ENCODE measurements at places on chromosomes 7 and 10.

DNA sequence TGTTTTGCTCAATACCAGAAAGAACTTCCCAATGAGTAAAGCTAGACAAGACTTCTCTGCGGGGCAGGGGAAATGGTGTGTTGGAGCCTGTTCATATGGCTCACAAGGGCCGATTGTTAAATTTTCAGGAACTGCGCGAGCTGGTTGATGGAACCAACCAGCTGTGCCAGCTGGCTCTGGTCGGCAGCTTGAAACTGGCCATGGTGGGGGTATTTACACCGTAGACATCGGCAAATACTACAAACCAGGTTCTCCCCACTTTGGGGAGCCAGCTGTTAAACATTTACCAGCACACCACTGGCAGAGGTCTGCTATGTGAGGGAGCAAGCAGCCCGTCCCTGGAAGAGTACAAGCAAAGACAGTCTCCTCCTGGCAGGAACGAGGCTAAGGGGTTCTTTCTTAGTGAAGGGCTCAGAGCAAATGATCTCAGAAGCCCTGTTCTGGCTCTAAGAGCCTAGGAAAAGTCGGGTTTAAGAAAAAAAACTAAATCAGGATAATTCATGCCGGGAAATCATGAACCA is 8.8 kb upstream of the ZMIZ1 start:
- DNase-seq, result no peak

- no peak for DNase-seq
Measured at GRCh38 chr7:44958645-44959344, 20.0 kb downstream of the MYO1G start.

DNA sequence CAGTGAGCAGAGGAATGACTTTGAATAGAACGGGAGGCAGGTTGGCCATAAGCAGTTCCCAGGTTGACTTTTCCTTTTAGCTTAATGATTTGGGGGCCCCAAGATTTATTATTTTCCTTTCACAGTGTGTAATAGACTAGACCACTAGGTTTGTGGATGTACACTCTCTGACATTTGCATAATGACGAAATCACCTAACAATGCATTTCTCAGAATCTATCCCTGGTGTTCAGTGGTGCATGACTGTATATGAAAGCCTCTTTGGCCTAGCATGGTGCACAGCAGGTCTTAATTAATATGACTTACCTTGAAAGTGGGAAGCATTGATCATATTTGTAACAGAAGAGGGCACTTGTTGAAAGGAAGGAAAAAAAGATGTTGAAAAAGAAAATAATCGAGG is 761.9 kb downstream of the TYW1 start:
- DNase-seq, result no peak

- DNase-seq, result no peak
Measured at GRCh38 chr7:12827920-12828319, 140.5 kb downstream of the ARL4A start.

Data from suppressor macrophage treated with lipopolysaccharide for 4 hours (primary cell).